Uterine smooth muscle cell (primary cell): ENCODE measurements at places on chromosomes 13 and 19. TPM values are rescaled to one million over a fixed set of nuclear protein-coding genes. Genes with fewer than 3 reads are reported as not detected.

CD177 gene
- total RNA-seq: 0.25 and 0.55 TPM in 2 replicates

UBE2L5 gene
- not detected in 2 replicates for total RNA-seq

ARHGEF7 gene
- 45.4 and 49.7 TPM in 2 replicates for total RNA-seq

VN1R4 gene
- not detected in 2 replicates for total RNA-seq

PVR gene
- 80.9 and 118 TPM in 2 replicates for total RNA-seq

VRK3 gene
- total RNA-seq: 23.0 and 26.5 TPM in 2 replicates

ELAVL3 gene
- total RNA-seq: 0.12 TPM in 1 of 2 replicates, not detected in the other

ADAMTSL5 gene
- 3.1 and 6.6 TPM in 2 replicates for total RNA-seq

CNN1 gene
- 20.4 and 37.0 TPM in 2 replicates for total RNA-seq

SYDE1 gene
- 25.1 and 31.9 TPM in 2 replicates for total RNA-seq

SIGLEC5 gene
- not detected in 2 replicates for total RNA-seq

PSG1 gene
- 0.22 and 0.62 TPM in 2 replicates for total RNA-seq
